COR-L47 (cell line): ENCODE measurements at places on chromosomes 16 and 17.

DNA sequence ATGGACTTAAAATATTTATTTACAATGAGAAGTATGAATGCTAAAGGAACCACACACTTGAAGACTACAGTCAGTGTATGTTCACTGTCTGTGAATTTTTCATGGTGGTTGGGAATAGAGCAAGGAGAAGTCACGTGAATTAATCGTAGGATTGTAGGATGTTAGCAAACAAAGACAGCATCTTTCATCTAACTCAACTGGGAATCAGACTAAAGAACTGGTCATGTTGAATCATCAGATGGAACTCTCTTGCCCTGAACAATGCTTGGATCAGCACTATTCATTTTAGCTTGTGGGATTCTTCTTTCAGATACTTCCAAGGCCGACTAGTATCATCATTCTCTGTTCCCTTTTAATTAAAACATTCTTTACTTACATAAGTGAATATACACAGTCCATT, 18.1 kb downstream of the KCNJ2 start:
- no peak for DNase-seq

- no peak for DNase-seq
Measured at GRCh38 chr17:30443721-30444120, 33.5 kb upstream of the GOSR1 start.

- DNase-seq = no peak
Measured at GRCh38 chr17:17512866-17513265, 16.7 kb upstream of the RASD1 start.

GRCh38 chr17:58189436-58190146, 2.9 kb upstream of the EPX start:
- DNase-seq = no peak

GRCh38 chr17:57294629-57295501, 38.5 kb downstream of the MSI2 start:
- DNase-seq = peak; percentile 83

DNA sequence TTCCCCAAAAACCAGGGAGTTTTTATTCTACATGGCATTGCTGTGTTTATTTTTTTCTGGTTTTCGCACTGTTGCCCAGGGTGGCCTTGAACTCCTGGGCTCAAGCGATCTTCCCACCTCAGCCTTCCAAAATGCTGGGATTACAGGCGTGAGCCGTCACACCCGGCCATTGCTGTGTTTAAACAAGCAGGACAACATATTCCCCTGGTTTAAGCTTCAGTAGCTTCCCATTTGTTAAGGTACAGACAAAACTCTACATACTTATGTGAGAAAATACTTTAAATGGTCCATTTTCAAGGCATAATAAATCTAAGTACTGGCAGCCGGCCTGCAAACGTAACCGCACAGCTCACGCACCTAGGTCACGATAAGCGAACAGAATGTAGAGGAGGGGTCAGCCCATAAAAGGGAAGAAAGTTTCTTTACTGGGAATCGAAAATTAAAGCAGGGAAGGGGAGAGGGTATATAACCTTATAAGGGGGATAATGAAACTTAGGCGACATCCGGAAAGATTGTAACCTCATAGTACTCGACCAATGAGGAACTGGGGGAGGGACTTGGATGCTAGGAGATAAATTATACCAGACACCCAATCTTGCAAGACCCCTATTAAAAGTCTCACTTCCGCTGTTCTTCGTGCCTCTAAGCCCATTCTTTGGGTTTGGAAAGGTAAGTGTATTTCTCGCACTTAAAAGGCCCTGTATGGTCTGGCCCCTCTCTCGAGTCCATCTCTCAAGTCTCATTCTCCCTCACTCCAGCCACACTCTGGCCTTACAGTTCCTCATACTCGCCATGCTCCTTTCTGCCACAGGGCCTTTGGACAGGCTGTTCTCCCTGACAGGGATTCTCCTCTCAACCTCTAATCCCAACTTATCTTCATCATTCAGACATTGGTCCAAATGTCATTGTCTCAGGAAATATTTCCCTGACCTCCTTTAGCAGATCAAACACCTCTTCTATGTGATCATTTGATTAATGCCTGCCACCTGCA, 59.2 kb downstream of the TEX14 start:
- no peak for DNase-seq

- DNase-seq = no peak
Measured at GRCh38 chr16:23876256-23876896, 40.6 kb downstream of the PRKCB start.

DNA sequence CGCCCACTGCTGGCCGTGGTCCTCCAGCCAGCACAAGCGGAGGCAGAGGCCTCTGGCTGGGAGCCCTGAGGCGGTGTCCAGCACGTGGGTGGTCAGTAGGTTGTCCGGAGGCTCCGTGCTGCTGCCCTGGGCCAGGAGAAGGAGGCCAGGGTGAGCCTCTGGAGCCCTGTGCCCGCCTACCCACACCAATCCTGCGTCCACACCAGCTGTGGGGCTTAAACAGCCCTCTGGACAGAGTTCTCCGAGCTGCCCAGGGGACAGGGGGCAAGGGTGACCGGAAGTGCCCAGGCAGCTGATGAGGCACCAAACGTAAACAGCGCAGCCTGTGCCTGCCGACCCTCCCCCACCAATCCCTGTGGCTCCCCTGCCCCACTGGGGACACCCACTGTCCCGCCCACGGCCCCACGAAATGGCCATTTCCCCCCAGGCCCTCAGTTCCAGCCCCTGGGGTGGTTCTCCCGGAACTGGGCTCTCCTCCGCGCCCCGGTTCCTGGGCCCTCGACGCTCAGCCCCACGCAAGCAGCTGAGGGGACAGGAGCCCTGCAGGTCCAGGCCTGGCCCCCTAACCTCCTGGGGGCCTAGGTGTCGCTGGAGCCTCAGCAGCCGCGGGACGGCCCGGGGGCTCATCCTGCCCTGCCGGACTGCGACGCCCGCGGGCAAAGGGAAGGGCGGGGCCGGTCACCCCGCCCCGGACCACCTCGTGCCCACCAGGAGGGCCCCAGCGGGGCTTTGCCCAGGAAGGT, 27.9 kb upstream of the DBNDD1 start:
- no peak for DNase-seq
